ENCODE measurements at places on chromosomes 6 and 20.
A peak's percentile ranks its signal among the peaks of the same experiment; 100 is the strongest.

GRCh38 chr6:33108307-33108706 lies 32.5 kb downstream of the HLA-DPB1 start:
- no peak for DNase-seq

GRCh38 chr20:25478889-25479568 lies 71.6 kb downstream of the GINS1 start:
- no peak for DNase-seq

GRCh38 chr6:36724514-36725390 lies 27.1 kb downstream of the RAB44 start:
- no peak for DNase-seq

DNA sequence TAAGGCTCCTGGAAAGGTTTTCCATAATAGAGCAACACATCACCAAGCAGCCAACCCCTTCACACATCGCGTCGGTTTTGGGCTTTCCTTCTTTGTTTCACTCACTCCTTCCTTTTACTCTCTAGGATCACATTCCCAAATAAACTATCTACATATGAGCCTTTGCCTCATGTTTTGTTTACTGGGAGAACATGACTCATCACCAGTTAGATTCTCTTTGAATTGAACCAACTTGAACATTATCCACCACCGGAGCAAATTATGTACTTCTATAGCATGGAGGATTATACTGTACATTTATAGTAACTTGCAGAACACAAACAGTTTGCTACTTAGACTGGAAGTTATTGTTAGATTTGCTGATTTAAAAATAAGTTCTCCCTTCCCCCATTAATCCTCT lies 41.0 kb downstream of the SAMD5 start:
- no peak for DNase-seq

- DNase-seq: peak; percentile 34
Measured at GRCh38 chr6:144660561-144661115, 375.5 kb downstream of the UTRN start.

DNA sequence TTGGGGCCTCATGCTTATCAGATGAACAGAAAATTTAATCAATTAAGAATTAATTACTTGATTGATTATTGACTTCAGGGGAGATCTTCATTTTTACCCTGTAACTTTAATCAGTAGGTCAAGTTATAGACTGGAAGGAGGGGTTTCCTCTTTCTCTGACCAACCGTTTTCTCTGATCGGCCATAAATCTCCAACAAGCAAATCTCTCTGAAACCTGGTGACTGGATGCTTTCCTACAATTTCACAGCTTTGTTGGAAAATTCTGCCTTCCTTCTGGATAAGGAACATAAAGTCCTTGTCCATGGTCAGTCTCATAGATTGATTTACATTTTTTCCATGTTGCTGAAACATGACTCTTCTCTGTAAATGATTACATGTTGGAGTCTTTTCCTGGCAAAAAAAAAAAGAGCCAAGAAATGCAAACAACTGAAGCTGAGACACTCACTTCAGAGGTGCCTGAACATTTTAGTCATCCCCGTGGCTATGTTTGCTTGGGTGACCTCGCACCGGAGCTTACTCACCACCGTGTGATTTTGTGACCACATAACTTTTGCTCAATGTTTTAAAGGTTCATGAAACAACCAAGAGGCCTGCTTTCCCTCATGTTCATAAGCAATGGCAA lies 31.0 kb downstream of the IRF4 start:
- DNase-seq: peak; percentile 28

- DNase-seq: no peak
Measured at GRCh38 chr6:51350308-51350904, 531.7 kb downstream of the TFAP2B start.

- DNase-seq: no peak
Measured at GRCh38 chr6:134937426-134937825, 12.5 kb downstream of the ALDH8A1 start.

All from muscle of arm (tissue), 14 donors.